Activated naive CD4-positive, alpha-beta T cell treated with Interleukin-2 at 50 U/mL for 16 hours (primary cell): ENCODE measurements at places on chromosomes 11 and 22.

GRCh38 chr22:25482091-25482760 is 82.2 kb upstream of the GRK3 start:
- no peak for DNase-seq

DNA sequence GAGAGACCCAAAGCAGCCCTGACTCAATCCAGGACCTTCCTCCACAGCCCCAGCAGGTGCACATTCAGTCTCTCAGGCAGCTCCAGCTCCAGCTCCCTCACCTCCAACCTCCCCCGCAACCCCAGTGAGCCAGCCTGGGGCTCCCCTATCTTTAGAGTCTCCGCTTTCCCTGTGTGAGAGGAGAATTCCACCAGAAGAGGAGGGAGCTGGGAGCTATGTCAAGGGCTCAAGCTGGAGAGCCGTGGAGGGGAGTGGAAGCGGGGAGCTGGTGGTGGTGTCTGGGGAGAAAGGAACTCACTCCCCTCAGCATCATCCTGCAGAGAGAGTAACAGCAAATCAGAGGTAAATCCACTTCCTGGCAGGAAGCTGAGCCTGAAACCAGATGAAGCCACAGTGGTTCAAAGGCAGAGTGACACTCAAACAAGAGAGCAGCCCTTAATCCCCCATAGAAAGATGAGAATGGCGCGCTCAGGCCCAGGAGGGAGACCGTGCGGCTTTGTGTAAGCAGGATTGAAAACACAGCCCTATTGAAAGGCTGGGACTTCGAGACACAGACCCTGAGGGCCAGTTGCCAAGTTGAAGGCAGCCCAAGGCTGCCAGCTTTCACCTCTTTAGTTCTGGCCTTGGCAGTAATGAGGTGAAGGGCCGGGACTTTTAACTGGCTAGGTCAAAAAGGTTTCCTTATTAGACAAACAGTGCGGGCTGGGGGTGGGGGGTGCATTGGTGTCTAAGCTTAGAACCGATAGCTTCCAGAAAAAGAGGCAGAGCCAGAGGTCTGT is 21.4 kb upstream of the CDON start:
- peak; percentile 20 for DNase-seq

- no peak for DNase-seq
Measured at GRCh38 chr22:43277987-43278601, 65.1 kb downstream of the SCUBE1 start.

DNA sequence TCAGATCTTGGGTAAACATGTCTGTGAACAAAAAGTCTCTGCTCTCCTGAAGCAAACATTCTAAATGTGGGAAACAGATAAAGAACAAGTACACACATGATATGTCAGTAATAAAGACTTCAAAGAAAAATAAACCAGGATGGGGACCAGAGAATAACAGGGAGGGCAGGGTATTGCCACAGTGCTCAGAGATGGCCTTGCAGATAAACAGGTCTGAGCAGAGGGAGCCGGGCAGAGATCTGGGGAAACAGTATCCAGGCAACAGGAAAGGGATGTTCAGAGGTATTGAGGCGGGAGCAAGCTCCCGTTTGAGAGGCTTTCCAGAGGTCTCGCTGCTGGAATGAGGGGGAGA is 2.9 kb downstream of the CCDC86 start:
- no peak for DNase-seq

- no peak for DNase-seq
Measured at GRCh38 chr11:6615046-6615445, 3.0 kb upstream of the TAF10 start.

DNA sequence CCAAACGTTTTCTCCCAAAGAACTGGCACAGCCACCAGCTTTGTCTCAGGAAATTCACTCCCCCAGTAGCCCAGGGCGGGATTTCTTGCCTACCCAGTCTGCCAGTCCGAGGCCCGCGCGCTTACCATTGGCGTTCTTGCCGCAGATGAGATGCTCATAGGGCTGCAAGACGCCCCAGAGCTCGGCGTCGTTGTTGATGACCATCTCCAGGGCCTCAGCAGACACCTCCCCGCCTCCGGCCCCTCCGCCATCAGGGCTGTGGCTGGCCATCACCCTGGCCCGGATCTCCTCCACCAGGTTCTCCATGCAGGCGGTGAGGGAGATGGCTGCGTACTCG is 1.3 kb downstream of the ABTB2 start:
- peak; percentile 6 for DNase-seq

DNA sequence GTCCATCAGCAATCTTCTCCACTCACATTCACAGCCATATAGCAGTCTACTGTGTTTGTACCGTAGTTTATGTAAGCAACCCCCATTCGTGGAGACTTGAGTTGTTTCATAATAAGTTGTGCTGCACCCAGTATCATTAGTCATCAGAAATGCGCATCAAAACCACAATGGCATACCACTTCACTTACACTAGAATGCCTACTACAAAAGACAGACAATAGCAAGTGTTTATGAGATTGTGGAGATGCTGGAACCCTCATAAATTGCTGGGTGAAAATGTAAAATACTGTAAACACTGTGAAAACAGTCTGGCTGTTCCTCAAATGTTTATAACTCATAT is 133.3 kb downstream of the ATXN10 start:
- DNase-seq = no peak

GRCh38 chr11:31882951-31883392 is 71.8 kb upstream of the PAX6 start:
- no peak for DNase-seq

DNA sequence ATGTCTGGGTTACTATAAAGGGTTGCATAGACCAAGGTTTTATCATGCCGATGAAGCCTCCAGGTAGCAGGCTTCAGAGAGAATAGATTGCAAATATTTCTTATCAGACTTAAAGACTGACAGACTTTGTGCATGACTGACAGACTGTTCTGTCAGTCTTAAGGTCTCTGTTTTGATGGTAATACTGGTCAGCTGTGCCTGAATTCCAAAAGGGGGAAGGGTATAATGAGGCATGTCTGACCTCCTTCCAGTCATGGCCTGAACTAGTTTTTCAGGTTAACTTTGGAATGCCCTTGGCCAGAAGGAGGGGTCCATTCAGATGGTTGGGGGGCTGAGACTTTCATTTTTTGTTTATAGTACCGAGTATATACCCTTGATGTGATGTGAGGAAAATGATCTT is 4.7 kb upstream of the KCTD14 start:
- DNase-seq = no peak

DNA sequence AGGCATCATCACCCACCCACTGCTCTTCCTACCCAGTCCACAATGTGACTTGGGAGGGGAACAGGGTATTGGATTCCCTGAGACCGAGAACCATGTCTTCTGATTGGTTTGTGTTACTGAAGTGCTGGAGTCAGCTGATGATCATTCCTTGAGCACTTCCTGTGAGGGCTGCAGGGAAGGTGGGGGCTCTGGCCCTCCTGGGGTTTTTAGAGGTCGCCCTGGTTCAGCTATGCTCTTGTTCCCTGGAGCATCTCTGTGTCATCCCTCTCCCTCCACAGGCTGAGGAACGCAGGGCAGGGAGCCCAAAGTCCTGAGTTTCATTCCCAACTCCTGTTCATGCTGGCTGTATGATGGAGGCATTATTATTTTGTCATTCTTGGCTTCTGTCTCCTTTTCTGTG is 6.7 kb downstream of the ZC3H7B start:
- DNase-seq = no peak

DNA sequence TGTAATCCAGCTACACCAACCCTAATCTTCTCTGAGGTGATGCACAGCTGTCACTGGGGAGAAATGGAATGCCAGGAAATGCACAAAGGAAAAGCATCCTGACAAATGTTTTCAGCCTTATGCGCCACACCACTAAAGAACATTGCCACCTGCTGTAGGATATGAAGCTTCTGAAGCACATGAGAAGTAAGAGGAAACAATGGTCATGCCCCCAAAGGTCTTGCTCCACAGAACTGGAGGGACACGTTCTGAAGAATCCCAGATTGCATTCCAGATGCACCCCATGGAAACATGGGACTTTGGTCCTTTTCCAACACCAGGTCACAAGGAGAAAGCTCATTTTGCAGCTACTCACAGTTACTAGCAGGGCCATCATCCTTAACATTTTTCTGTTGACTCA is 48.7 kb upstream of the ZBED5 start:
- DNase-seq = no peak

DNA sequence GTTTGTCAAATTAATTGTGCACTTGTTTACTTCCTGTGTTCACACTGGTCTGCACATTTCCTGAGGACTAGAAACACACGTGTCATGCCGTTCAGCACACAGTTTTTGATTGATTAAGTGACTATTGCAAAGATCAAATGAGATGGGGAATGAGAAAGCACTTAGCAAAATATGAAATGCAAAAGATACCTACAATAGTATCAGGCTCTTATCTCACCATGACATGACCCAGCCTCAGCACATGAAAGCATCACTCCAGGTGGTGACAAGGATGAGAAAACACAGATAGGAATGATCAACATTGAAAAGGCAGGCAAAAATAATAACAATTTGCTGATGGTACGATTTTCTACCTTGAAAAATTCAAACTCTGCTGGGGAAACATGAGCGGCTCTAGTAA is 42.1 kb upstream of the TP53I11 start:
- DNase-seq = no peak

DNA sequence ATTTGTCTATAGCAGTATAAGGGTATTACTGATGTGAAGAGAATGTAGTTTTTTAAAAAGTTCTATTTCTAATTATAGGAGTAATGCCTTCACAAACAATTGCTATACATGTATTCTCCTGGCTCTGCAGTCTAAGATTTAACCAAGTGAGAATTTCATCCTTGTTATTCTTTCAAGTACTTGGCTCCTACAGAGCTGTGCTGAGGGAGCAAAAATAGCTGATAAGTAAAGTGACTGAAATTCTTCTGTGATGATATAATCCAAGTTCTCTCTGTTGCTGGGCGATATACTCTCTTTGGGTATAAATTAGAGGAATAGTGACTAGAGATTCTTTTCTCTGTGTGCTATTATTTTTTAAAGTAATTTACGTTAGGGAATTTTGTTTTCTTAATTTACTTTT is 68.0 kb downstream of the PGR start:
- DNase-seq = no peak

GRCh38 chr22:19809741-19810140 is 44.9 kb downstream of the GNB1L start:
- no peak for DNase-seq

- DNase-seq = peak; percentile 84
Measured at GRCh38 chr11:64339754-64340408, at the start of gene CCDC88B. CCDC88B (plus strand) TSS chr11:64340204; CDS start chr11:64340267, 63 bp downstream.

- no peak for DNase-seq
Measured at GRCh38 chr22:49367041-49367697, 460.5 kb downstream of the BRD1 start.

- no peak for DNase-seq
Measured at GRCh38 chr11:8709002-8709672, 26.5 kb downstream of the RPL27A start.

- DNase-seq = no peak
Measured at GRCh38 chr22:43094085-43094484, 4.9 kb upstream of the TTLL1 start.

DNA sequence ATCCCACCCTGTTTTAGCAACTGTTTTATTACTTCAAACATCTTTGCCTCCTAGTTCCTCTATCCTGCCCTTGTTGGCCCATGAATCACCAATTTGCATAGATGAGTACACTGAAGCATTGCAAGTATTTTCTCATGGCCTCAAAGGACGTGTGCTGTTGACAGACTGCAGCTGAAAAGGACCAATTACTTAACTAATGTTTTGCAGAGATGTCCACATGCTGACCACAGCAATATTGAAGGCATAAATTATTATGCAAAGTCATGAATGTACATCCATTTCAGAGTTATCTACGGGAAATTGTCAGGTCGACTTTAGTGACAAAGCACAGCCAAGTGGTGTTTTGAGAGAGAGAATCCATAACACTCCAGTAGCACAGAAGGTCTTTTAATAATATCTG is 64.8 kb downstream of the CADM1 start:
- DNase-seq = no peak

- DNase-seq = no peak
Measured at GRCh38 chr11:93194673-93195291, 3.0 kb downstream of the SLC36A4 start.

- DNase-seq = no peak
Measured at GRCh38 chr11:111363985-111364384, 15.1 kb downstream of the POU2AF1 start.

DNA sequence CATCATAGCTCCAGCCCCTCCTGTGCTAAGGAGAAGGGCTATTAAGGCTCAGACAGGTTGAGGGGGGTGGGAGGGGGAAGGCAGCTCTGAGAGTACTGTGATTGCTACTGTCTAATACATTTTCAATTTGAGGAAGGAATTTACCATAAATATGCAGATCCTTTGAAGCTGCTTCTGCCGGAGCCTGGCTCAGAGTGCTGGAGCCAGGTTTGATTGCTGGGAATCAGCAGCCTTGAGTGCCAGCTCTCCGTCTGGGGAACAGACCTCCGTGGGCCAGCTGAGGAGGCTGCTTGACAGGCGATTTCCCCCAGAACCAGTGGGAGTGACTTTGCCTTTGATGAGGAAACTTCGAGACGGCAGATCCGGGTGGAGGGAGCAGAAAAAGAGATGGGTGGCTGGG is 141.7 kb upstream of the TBCEL start:
- DNase-seq = no peak
